ENCODE measurements at places on chromosomes 11 and 22.

DNA sequence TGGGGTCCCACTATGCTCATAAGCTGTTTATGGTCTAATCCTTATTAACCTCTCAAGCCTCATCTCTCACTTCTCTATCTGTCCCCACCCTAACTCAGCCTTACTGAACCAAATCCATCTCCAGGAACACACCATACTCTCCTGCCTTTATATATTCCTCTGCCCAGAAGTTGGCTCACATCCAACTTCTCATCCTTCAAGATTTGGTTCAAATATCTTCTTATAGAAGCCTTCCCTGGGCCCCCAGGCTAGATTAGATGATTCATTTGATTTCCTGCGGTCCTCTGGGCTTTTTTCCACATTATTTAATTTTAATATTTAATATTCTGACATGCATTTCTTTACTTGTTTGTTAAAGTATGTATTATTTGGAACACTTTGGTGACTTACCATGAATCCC is 23.2 kb downstream of the MEI1 start:
- DNase-seq, result no peak

- no peak for DNase-seq
Observed at GRCh38 chr11:78268591-78269410, 80.1 kb downstream of the USP35 start.

DNA sequence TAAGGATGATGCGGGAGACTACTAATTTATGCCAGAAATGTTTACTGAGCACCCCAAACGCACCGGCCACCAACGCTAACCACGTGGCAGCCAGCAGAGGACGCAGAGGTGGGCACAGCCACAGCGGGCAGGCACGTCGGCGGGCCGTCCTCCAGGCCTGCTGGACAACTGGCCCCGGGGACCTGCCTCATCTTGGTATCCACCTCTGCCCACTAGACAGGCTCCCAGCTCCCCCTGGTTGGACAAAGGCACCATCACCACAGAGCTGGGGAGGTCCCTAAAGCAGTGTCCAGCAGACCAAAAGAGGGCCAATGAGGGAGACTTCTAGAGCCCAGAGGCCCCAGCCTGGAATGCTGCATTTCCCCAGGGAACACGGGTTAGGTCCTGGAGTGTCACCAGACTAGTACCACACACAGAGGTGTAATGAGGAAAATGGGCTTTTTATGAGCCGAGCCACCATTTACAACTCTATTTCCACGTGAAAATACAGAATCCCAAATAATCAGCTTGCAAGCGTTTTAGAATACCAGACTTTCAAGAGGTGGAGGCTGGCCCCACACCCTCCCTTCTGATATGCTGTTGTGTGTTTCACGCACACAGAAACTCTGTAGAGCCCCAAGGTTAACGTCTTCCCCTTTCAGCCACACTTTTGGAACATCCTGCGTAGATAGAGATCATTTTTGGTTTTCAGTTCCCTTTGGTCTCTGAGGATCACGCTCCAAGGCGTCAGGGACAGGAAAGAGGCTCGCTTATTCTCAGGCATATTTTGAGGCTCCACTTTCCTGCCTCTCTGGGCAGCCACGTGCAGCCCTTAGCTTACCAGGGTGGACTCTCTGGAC is 23.7 kb upstream of the BID start:
- DNase-seq, result no peak

- DNase-seq, result no peak
Observed at GRCh38 chr11:67303835-67304411, 593 bp downstream of the SSH3 start.

DNA sequence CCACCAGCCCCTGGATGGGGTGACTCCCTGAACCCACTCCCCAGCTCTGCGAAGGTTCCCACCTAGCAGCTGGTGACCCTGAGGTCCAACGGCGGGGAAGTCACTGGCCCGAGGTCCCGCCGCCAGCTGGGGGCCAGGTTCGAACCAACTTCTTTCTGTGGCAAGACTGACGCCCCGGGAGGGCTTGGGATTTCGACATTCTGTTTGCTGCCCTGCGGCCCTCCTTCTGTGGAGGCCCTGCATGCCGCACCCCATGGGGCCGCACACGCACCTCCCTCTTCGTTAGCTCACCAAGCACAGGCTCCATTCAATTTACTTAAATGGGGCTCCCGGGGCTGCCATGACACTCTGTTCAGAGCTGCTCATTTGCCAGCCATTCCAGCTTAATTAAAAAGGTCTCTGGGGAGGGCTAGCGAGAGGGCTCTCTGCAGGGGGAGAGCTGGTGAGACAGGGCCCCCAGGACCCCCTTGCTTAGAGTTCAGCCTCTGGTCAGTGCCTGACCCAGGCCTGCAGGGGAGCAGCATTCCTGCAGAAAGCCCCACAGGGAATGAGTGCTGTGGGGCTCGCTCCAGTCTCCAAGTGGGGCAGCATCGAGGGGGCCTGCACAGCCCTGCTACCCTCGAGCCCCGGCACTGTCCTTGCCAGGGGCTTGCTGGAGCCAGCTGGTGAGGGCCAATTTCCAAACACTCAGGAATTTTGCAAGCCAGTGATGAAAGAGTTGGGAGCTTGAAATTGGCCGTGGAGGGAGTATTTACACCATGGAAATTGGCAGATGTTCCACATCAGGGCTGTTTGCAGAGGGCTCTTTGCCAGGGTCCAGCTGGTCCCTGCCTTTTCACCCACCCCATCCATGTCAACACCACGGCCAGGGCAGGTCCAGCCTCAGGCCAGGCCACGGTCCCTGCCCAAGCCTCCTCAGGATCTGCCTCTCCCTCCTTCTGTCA is 80.8 kb downstream of the CACNA1I start:
- no peak for DNase-seq

- DNase-seq, result no peak
Observed at GRCh38 chr11:35811783-35812182, 132.1 kb upstream of the LDLRAD3 start.
